RWPE1 (cell line): ENCODE measurements at places on chromosomes 6 and 20.

- no peak for DNase-seq
These were observed 14.2 kb downstream of the DNPH1 start for GRCh38 chr6:43215066-43215465.

DNA sequence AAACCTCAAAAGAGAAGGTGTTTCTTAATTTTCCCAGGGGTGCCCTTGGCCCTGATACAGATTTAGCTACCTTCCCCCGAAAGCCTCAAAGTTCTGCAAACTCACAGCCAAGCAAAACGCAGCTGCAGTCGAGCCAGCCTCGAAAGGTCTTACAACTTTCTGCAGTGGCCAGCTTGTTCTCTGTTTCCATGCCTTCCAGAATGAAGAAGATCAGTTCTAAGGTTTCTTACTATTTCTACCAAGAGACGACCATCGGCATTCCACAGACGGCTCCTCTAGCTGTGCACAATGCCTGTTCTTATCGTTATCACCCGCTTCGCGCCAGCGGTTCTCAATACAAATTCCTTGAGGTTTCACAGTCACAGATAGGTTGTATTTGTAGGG lies 28.5 kb upstream of the CCR6 start:
- no peak for DNase-seq

- DNase-seq: no peak
These were observed 5.8 kb upstream of the ABHD16B start for GRCh38 chr20:63855363-63856097.

DNA sequence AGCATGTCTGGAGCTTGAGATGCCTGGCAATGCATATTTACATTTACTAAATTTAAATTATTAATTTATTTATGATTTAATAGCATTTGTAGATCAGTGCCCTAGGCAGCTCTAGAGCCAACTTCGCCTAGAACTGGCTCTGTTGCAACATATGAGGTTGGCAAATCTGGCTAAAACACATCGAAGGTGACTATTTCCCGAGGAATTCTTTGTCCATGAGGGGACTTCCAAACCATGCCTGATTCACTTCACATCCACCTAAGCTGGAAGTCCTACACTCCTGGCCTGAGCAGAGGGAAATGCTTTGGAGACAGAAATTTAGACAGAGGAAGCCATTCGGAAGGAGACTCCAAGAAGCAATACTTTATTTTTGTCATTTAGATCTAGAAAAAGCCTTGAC lies 211.0 kb upstream of the ARG1 start:
- DNase-seq: no peak

DNA sequence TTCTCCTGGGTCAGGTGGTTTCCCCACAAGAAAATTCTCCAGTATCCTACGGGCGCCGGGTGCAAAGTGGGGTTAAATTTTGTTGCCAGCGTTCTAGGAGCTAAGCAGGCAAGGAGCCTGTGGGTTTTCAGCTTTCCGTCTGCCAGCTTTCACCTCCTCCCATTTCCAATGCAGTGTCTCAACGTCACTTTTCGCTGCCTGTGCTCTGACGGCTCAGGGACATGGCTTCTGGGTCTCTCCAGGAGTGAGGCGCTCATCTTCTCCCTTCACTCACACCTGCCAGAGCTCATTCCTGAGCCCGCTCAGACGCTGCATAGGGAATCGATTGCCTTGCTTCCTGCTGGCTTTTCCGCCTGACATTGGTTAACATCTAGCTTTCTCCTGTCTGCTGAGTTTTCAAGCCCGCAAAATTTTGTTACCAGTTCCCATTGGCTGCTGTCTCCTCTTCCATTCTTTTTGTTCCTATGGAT lies 7.3 kb upstream of the NAA20 start:
- no peak for DNase-seq

GRCh38 chr6:2021713-2022125 lies 223.7 kb downstream of the GMDS start:
- DNase-seq: peak; percentile 62

- DNase-seq: no peak
These were observed 83.6 kb downstream of the THBS2 start for GRCh38 chr6:169169941-169170582.

DNA sequence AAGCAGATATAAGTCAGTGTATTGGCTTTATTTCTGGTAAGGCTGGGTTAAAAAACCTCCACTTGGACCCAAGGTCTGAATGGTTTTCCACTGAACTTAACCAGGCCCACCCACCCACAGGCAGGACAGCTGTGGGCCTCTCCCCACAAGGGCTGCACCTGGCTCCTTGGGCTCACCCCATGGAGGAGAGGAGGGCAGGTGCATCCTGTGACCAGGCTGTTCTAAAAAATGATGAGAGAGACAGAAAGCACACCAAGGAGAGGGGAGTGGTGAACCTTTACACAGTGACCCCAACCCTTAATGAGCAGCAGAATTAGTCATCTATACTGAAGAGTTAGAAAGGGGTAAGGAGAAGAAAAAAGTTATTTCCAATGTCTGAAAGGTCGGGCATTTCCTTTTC lies 34.5 kb upstream of the DUSP22 start:
- DNase-seq: no peak

DNA sequence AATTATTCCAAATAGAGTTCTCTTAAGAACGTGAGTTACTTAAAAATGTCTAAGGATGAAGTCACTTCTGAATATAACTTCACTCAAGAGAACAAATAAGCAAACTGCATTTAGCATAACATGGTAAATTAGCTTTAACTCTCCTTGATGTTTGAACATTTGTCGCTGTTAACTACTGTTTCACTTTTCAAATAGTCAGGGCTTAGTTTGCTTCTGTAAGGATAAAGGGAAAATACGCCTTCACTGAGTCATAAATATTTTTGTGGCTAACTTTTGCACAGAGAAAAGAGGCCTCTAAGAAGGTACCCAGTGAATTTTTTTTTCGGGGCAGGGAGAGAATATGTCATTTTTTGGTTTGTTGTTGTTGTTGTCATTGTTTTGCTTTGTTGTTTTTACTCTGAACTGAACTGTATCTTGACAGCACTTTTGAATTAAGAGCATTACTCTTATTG lies 8.1 kb downstream of the PTPN1 start:
- DNase-seq: peak; percentile 56

GRCh38 chr6:3081960-3082359 lies 13.7 kb downstream of the RIPK1 start:
- no peak for DNase-seq

DNA sequence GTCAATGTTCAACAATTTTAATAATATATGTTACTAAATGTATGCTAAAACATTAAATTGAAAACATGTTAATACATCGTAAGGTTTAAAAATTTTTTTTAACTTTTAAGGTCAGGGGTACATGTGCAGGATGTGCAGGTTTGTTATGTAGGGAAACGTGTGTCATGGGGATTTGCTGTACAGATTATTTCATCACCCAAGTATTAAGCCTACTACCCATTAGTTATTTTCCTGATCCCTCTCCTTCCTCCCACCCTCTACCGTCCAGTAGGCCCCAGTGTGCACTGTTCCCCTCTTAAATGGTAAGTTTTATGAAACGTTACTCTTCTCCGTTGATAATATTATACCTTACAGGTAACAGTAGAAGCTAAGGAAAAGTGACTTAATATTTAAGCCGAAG lies 15.8 kb downstream of the PDE7B start:
- no peak for DNase-seq

DNA sequence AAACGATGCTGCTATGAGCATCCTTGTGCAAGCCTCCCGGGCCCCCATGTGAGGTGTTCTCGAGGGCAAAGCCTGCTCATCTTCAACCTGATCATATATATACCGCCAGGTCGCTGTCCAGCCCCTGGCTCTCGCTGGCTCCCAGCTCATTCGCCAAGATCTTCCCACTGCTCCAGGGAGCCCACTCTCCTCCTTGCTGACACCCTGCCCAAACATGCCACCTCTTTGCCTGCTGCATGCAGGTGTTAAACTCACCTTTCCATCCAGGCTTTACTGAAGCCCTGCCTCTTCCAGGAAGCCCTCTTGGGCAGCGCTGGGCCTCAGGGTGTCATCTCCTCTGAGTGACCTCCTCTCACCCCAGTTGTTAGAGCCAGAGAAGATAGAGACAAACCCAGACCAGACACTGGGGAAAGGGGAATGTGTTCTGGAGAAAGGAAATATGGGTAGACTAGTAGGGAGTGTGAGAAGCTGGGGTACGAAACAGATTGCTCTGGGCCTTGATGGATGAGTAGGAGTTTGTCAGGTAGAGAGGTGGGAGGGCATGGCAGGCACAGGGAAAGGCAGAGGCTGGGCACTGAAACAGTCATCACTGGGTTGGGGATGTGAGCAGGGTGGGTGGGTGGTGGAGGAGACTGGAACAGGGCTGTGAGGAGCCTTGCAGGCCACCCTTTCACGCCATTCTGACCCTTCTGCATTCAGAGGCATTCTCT lies 1.2 kb upstream of the DLGAP4 start:
- DNase-seq: no peak

GRCh38 chr6:154161689-154162088 lies 122.6 kb downstream of the OPRM1 start:
- DNase-seq: no peak

DNA sequence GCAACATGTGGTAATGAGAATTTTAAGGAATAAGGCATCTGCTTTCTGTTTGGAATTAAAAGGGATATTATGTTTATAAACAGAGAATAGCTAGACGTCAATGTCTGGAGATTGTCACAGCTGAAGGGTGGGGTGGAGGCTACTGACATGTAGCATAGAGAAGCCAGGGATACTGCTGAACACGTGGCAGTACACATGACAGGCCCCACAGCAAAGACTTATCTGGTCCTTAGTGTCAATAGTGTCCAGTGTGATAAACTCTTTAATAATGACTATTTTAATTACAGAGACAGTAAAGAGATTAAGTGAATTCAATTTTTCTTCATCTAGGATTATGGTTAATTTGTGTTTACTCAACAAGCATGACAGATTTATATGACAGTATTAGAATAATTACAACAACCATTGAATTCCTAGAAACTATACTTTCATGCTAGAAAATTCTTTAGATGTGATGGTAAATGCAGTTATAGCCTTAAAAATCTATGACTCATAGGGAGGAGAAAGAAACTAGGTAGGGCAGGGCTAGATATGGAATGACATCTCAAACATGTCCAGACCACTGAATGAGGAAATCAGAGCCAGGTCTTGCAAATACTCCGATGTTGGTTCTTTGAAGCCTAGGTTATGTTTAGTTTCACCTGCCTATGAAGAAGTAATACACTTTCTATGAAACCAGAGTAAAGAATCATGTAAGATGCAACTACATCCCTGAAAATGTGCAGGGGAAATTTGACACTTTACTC lies 399.5 kb downstream of the PHF3 start:
- peak; percentile 76 for DNase-seq

DNA sequence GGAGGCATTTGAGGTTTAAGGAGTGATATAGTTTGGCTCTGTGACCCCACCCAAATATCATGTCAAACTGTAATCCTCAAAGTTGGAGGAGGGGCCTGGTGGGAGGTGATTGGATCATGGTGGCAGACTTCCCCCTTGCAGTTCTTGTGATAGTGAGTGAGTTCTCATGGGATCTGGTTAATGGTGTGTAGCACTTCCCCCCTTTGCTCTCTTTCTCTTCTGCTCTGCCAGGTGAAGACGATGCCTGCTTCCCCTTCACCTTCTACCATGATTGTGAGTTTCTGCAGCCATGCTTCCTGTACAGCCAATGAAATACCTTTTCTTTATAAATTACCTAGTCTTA lies 1.7 kb upstream of the HDDC2 start:
- DNase-seq: no peak

DNA sequence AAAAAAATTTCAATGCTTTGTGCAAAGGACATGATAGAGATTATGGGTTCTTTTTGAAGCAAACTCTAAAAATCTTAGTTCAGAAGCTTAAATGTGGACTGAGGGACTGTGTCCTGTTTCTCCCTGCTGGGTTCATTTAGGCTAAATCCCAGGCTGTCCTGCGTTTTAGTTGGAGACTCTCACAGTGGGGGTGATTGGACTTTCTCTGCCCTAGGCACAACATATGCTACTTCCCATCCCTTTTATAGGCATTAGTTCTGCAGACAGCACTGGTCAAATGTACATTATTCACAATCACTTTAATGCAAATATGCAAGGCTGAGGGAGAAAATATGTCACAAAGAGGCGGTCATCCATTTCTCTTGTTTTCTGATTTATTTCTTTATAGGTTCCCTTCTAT lies 71.3 kb downstream of the TFAP2B start:
- no peak for DNase-seq

DNA sequence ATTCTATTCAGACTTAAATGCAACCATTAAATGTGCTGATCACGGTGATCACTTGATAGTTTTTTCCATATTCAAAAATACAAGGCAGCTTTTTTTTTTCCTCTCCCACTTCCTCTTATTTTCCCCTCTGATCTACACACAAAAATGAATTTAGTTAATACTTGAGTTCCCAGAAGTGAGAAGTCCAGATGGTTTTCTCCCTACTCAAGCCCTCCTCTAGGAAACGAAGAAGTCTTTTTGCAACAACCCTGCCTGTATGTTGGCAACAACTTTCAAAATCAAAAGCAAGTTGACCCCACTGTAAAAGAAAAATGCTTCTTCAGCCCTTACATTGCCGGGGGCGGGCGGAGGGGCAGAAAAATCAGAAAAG lies 24.3 kb downstream of the ARHGAP18 start:
- no peak for DNase-seq

GRCh38 chr20:32353848-32354496 lies 4.2 kb upstream of the ASXL1 start:
- no peak for DNase-seq

DNA sequence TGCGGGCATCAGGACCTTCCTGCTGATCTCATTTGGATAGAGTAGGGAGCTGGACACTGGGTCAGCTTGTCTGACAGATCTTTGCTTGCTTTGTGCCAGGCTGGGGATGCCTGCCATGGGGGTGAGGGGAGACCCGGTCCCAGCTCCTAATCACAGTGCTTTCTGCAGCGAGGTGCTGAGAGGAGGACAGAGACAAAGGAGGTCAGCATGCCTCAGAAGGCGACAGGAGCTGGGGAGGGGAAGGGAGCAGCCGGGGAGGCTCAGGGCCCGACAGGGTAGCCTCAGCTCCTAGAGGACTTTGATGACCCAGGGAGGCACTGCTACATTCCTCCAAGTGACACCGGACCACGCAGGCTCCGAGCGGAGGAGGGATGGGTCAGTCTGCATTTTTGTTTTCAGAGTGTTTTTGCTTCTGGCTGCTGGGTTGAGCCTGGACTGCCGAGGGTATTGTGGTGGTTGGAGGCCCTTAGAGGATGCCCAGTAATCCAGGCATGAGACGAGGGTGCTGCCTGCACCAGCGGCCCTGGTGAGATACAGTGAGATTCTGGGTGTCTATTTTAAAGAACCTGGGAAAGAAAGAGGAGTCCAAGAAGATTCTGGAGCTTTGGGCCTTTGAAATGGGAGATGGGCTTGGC lies 7.8 kb downstream of the RBM38 start:
- DNase-seq: no peak

DNA sequence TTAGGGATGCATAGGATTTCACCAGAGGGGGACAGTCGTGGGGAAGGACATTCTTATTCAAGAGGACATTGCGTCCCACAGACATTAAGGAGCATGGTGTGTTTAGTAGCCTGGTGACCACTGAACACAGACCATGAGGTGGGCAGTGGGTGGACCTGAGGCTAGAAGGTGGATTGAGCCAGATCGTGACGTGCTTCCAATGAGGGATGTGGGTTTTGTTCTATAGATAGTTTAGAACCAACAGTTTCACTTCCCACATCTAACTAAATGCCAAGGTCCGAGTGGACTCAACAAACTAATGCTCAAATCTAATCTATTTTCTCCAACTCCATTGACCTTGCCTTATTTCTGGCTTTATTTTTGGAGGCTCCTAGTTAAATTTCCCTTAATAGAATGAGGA lies 58.5 kb downstream of the OGFRL1 start:
- DNase-seq: no peak
